ENCODE measurements at places on chromosomes 4 and X.
A peak's percentile ranks its signal among the peaks of the same experiment; 100 is the strongest.

GRCh38 chr4:111707491-111707890, 437.8 kb upstream of the FAM241A start:
- ATAC-seq: no peak

DNA sequence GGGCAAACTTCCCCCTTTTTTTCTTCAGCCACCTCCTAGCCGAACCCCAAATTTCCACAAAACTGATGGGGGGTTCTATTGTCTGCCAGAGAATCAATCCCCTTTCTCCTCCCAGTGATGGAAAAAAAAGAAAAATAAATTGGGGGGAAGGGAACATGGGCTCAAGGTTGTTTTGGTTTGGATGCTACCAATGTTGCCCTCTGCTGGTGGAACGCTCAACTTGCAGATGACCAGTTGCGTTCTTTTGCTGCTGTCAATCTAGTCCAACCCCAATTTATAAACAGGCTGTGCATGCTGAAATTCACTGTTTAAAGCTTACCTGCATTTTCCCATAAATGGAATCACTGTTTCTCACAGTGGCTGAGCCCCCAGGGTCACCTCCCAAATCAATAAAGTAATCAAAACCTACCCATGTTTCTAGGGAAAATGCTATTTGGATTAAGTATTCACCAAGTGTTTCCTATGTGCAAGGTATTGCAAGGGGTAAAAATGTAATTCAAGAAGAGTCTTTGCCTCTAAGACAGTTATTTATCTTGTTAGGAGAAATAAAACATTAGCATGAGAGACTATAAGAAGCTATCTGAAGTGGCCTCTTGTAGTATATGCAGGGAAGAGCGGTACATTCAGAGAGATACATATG, 116.7 kb upstream of the TMEM164 start:
- peak; percentile 23 for ATAC-seq

DNA sequence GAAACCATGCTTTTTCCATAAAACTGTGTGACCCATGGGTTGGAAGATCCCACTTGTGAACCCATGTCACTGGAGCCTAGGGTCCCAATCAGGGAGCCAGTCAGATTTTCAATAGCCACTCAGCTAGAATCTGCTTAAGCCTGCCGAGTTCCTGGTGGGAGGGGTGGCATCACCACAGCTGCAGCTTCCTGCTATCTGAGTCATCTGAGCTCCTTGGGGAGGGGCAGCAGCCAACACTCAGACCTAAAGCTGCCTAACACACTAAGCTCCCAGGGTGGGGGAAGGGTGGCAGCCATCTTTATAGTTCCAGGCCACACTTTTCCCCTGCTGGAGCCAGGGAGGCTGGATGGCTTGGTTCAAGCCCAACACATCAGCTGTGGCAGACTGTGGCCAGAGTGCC, 350.1 kb downstream of the C4orf33 start:
- ATAC-seq: no peak

- no peak for ATAC-seq
These were observed 292.9 kb downstream of the IL1RAPL1 start for GRCh38 chrX:28880136-28880535.

- ATAC-seq: no peak
These were observed 68.8 kb upstream of the PPP1R2C start for GRCh38 chrX:42846741-42847140.

- ATAC-seq: peak; percentile 68
These were observed 326.7 kb downstream of the MAPK10 start for GRCh38 chr4:86033171-86033570.

GRCh38 chrX:27391623-27392022, 71.5 kb downstream of the PPP4R3C start:
- ATAC-seq: peak; percentile 59

- ATAC-seq: peak; percentile 92
These were observed 18.1 kb upstream of the CHRNA9 start for GRCh38 chr4:40316782-40317635.

DNA sequence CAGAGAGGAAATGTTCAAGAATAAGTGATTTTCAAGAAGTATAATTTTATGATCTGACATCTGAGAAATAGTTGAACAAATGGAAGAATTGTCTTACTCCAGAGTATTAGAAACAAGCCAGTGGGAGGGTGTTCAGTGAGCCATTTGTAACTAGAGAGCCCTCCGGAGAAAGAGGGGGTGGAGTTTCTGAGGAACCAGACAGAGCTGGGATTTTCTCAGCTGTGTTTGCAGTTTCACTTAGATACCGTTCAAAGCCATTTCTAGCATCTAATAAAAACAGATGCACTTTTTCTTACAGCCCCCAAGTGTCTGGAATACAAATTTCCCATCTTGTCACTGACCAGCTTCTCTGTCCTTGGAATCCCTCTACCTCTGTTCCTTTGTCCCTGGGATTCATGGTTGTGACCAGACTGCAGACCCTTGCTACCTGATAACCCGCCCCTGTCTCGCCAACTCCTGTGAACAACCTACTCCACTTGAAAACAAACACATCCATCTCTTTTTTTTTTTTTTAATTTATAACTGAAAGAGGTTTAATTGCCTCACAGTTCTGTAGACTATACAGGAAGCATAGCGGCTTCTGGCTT, 132.8 kb upstream of the KLF3 start:
- ATAC-seq: peak; percentile 70

DNA sequence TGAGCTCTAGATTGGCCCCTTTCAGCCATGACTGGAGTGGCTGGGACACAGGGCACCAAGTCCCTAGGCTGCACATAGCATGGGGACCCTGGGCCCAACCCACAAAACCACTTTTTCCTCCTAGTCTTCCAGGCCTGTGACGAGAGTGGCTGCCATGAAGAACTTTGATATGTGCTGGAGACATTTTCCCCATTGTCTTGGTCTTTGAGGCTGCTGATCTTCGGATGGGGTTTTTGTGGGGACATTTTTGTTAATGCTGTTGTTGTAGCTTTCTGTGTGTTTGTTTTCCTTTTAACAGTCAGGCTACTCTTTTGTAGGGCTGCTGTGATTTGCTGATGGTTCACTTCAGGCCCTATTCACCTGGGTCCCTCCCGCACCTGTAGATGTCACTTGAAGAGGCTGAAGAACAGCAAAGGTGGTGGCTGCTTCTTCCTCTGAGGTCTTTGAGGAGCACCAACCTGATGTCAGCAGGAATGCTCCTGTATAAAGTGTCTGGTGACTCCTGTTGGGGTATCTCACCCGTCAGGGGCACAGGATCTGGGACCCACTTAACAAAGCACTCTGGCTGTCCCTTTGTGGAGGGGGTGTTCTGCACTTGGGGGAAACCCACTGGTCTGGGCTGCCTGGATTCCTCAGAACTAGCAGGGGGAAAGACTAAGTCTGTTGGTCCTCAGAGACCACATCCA, 49.6 kb upstream of the GRID2 start:
- ATAC-seq: no peak

- no peak for ATAC-seq
These were observed 53.4 kb downstream of the SHROOM3 start for GRCh38 chr4:76488455-76488854.

DNA sequence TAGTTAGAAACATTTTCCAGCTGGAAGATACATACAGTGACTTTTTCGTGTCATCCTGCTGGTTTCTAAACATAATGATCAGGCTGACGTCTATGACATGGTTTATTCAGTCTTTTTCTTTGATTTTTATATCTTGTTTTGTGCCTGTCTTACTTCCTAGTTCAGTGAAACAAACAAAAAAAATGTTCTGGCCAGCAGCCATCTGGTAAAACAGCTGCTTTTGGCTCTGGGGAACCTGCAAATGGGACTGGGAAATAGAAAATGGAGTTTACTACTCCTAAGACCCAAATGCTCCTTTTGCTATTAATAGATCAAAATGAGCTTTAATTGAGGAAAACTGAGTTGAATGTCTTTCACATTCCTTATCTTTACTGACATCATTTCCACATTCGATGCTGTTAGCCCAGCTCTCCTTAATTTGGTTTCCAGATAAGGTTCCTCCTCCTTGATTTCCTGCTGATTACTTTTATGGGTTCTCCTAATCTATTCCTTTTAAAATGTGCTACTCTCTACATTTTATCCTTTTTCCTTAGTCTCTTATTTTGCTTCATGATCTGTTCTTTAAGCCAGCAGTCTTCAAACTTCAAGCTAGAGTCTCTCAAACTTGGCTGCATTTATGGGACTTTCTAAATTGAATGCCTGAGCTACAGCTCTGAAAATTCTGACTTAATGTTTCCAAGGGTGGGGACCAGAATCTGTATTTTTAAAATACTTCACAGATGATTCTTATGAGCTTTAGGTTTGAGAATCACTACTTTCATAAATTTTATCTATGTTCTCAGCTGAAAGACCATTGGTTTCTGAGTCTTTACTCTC, 499.5 kb downstream of the ANKRD50 start:
- no peak for ATAC-seq

DNA sequence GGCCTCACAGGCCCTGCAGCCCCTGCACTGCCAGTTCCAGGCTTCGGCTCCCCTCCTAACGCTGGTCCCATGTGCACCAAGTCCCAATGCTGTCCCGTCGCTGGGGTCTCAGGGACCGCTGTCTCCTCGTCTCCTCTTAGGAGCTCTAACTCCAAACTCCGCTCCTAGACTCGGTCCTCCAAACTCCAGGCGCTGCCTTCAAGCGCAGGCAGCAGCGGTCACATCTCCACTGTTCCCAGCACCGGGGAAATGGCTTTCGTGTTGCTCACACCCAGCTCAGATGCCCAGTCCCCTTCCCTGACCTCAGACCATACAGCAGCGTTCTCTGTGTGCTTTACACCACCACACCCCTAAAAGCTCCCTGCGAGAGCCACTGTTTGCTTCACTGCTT, 19.6 kb upstream of the HMX1 start:
- no peak for ATAC-seq

GRCh38 chr4:8832113-8832915, 39.3 kb downstream of the HMX1 start:
- ATAC-seq: no peak

DNA sequence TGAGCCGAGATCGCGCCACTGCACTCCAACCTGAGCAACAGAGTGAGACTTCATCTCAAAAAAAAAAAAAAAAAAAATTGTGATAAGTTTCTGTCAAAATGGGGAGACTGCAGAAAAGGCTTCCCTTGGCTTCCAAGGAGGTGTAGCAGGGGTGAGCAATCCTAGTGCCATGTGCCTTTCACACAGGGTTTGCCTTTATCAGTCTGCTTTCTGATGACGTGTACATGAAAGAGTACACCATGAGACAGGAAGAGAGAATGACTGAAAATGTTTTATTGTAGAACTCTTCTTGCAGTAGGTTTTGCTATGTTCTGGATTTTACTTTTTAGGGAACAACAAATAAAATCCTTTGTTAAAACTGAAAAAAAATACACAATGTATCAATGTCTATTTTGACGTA, 23.4 kb upstream of the ZFP42 start:
- no peak for ATAC-seq

GRCh38 chr4:181013162-181013561, 1230.0 kb upstream of the TENM3 start:
- ATAC-seq: no peak

DNA sequence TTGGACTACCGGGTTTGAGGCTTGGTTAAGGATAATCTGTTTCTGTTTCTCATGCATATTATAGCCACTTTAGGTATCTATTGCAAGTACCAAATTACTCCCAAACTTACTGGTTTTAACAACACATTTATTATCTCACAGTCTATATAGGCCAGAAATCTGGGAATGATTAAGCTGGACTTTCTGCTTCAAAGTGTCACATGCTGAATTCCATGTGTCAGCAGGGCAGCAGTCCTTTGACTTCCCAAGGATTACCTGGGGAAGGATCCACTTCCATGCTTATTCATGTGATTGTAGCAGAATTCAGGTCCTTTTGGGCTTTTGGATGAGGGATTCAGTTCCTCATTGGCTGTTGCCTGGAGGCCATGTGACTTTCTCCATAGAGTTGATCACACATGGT, 349.0 kb upstream of the TRAM1L1 start:
- no peak for ATAC-seq

DNA sequence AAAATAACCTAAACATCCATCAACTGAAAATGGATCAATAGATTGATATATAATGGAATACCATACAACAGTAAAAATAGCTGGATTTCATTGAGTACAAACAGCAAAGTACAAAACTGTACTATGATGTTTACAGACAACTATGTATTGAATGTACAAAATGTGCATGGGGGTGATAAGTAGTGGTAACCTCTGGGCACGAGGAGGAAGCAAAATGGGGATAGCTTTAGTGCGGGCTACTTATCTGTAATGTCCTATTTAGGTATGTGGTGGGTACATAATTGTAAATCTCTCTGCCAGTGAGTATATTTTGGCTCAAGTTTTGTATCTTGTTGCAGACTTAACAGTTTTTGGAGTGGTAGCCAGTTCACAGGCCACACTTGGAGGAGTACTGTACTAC, 123.6 kb downstream of the STAG2 start:
- ATAC-seq: no peak

DNA sequence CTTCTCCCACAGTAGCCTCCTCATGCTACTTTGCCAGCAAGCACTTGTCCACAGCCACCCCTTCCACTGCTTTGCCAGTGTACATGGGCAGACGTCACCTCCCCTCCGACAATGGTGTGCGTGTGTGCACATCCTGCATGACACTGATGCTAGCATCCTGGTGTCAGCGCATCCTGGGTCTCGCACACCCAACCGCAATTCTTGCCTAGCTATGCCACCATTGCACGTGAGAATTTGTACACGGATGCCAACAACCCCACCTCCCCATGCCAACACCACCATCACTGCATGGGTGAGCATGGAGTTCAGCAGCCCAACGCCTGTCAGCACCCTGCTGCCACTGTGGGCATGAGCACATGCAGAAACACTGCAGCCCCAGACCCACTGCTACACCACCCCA, 550.0 kb downstream of the STPG2 start:
- no peak for ATAC-seq

GRCh38 chr4:145723336-145723735, 43.4 kb downstream of the C4orf51 start:
- no peak for ATAC-seq

GRCh38 chrX:100768679-100769338, 36.9 kb upstream of the SYTL4 start:
- ATAC-seq: no peak

DNA sequence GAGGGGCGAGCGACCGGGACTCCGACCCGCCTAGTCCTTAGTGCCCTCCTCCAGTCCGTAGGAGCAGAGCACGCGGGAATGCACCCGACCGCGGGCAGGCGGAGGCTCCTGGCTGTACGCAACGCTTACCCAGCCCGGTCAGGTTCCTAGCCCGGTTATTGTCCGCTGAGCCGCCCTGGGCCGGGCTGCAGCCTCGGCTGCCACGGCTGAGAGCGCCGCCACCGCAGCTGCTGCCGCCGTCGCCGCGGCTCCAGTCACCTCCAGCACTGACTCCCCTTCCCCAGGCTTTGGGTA, at the start of gene AMER1:
AMER1 (minus strand) TSS at position 268 of the 294 bp plus-strand sequence. CDS start 12,422 bp downstream, outside the sequence.
- peak; percentile 71 for ATAC-seq

DNA sequence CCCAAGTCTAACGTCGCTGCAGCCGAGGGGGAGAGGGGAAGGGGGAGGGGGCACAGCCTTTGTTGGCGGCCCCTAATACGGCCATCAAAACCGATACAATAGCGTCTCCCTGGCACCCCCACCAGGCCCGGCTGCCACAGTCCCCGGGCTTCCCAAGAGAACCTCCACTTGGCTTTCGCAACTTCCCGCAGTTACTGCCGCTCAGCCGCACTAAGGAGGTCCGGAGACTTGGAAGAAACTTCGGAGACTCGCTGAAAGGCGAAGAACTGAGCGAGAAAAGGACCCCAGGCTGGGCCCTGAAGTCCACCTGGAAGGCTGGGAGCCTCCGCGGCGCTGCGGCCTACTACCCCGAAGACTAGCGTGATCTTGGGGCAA, 2.8 kb downstream of the NKX6-1 start:
- no peak for ATAC-seq
